ENCODE measurements at places on chromosomes 3 and 15. TPM values are rescaled to one million over a fixed set of nuclear protein-coding genes. Genes with fewer than 3 reads are reported as not detected.

The IRAK2 gene
- 1.1 TPM for polyA plus RNA-seq

The C2CD4A gene
- not detected for polyA plus RNA-seq

The AADACL2 gene
- not detected for polyA plus RNA-seq

The ELL3 gene
- polyA plus RNA-seq: 2.2 TPM

The PRSS50 gene
- polyA plus RNA-seq: not detected

The USP3 gene
- 68.0 TPM for polyA plus RNA-seq

The CHRFAM7A gene
- 0.42 TPM for polyA plus RNA-seq

The POC1A gene
- 1.3 TPM for polyA plus RNA-seq

The SORD gene
- polyA plus RNA-seq: 16.5 TPM

The CCDC54 gene
- polyA plus RNA-seq: not detected

The GREM1 gene
- polyA plus RNA-seq: 0.40 TPM

The RCCD1 gene
- polyA plus RNA-seq: 8.2 TPM

The DUOX1 gene
- polyA plus RNA-seq: not detected

The PARL gene
- 67.9 TPM for polyA plus RNA-seq

The CSPG5 gene
- 67.1 TPM for polyA plus RNA-seq

The NT5DC2 gene
- 46.7 TPM for polyA plus RNA-seq

The PLA1A gene
- not detected for polyA plus RNA-seq

The ATRIP gene
- polyA plus RNA-seq: 10.3 TPM

The SHC4 gene
- 4.5 TPM for polyA plus RNA-seq

The RASGRP1 gene
- polyA plus RNA-seq: 3.1 TPM

The SLC35G2 gene
- 6.8 TPM for polyA plus RNA-seq

The EPHA3 gene
- polyA plus RNA-seq: 33.0 TPM

The CPNE9 gene
- polyA plus RNA-seq: 0.32 TPM

The NCBP2 gene
- polyA plus RNA-seq: 145 TPM

The CD80 gene
- polyA plus RNA-seq: not detected

The GOLGA8J gene
- not detected for polyA plus RNA-seq

The ARNT2 gene
- polyA plus RNA-seq: 49.8 TPM

The LDHAL6B gene
- polyA plus RNA-seq: not detected

The CYP1A2 gene
- polyA plus RNA-seq: not detected

The CDHR4 gene
- polyA plus RNA-seq: not detected

The SLC22A13 gene
- polyA plus RNA-seq: 0.16 TPM

The OR5H15 gene
- polyA plus RNA-seq: not detected

The CHRM5 gene
- polyA plus RNA-seq: 0.10 TPM

The MKRN3 gene
- 13.9 TPM for polyA plus RNA-seq

The UROC1 gene
- polyA plus RNA-seq: not detected

The CCR5 gene
- polyA plus RNA-seq: not detected

The NCEH1 gene
- polyA plus RNA-seq: 2.1 TPM
